ENCODE measurements at places on chromosomes 7 and 10.
A peak's percentile ranks its signal among the peaks of the same experiment; 100 is the strongest.

GRCh38 chr7:47336472-47337425, 245.2 kb downstream of the TNS3 start:
- no peak for DNase-seq

DNA sequence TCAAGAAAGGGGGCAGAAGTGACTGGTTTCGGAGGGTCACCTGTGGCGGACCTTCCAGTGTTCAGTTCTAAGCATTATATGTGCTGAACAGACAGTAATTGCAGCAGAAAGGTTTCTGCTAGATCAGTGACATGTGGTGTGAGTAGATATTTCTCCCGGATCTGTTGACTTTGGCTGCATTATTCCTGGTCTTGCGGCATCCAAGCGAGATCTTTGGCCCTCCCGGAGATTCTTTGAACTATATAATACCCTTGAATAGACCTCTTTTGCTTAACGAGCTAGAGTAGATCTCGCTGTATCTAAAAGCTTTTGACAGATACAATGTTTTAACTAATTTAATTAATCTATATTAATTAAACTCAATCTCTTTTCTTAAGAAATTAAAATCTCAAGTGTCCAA, 99.8 kb downstream of the PTN start:
- no peak for DNase-seq

- no peak for DNase-seq
Observed at GRCh38 chr10:107865691-107866090, 701.2 kb upstream of the SORCS1 start.

GRCh38 chr7:97009753-97010732, 4.7 kb downstream of the DLX6 start:
- DNase-seq: no peak

- no peak for DNase-seq
Observed at GRCh38 chr10:103671126-103671895, 177.8 kb downstream of the NEURL1 start.

GRCh38 chr10:5975641-5976473, 1.5 kb downstream of the IL15RA start:
- DNase-seq: peak; percentile 47

GRCh38 chr10:14667280-14667679, 107.4 kb downstream of the FAM107B start:
- DNase-seq: no peak
